ENCODE measurements at places on chromosomes 4 and X.

DNA sequence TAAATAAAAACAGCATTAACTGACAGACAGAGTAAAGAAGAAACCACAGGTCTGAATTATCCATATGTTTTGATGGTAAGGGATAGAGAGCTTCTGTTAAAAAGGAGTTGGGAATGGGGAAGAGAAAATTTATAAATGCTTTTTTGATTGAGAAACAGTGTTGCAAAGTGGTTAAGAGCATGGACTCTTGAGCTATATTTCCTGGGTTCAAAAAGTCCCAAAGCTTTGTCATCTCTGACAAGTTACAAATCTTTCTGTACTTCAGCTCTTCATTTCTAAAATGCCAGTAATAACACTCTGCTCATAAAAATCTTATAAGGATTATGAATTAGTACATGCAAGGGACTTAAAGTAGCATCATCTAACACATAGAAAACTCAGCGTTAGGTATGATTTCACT is 62.2 kb downstream of the N4BP2 start:
- DNase-seq, result no peak

DNA sequence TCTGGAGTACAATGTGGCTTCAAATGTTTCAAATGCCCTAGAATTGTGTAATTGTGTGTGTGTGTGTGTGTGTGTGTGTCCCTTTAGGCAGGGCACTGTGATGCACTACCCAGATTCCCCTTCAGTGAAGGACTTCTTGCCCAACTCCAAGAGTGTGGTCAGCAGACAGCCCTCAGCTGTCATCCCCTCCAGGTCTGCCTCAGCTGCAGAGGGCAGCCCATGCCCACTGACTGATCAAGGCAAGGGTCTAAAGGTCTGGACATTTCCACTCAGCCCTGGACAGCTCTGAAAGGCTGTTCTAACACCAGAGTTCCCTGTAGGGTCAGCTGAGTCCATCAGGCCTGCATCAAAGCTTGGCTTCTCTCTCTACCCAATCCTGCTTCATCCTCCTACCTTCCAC is 83.9 kb upstream of the USP9X start:
- DNase-seq, result no peak

DNA sequence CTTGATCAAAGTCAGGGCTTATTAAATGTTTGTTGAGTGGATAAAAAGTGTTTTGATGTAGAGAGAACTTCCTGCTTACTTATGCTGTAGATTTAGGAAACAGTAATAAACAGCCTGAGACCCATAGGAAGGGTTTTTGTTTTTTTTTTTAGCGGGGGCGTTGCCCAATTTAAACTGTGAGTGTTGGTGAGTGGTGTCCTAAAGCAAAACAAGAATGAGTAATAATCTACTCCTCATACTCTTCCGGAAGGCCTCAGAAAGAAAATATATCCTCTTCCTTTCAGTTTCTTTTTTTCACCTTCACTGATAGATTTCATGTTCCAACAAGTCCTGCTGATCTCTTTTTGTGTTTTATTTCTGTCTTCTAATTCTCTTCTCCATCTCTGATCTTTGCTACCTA is 104.4 kb upstream of the SCML1 start:
- no peak for DNase-seq

DNA sequence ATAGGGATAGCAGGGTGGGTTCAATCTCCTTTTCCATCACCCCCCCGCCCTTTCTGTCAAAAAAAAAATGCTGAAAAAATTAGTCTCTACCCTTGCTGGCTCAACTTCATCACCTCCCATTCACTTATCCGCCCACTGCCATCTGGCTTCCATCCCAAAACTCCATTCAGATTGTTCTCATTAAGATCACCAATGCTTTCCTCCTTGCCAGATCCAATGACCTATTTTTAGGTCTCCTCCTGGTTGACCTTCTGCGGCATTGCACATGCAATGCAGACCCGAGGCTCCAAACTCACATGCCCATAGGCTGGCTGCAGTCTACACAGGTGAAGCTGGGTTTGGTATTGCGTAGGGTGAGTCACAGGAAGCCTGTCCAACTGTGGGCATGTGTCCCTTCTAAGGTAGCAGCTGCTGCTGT is 21.1 kb upstream of the STIM2 start:
- no peak for DNase-seq

GRCh38 chr4:164288578-164288977 is 465.4 kb upstream of the SMIM31 start:
- DNase-seq, result no peak

DNA sequence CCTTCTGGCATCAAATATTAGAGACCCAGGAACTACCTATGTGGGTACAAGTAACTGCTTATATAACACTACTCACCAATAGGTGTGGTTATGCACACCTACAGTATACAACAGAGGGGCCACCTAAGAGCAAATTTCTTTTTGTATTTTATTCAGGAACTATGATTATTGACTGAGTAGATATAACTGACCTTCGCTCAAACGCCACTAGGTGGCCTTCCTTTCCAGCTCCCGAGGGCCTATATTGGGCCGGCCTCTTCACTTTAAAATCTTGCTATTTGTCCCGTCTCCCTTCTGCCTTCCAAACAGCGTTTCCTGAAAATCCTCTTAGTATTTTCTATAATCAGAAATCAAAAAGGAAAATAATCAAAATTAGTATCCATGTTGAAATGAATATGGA is 19.9 kb upstream of the PABPC5 start:
- DNase-seq, result no peak

DNA sequence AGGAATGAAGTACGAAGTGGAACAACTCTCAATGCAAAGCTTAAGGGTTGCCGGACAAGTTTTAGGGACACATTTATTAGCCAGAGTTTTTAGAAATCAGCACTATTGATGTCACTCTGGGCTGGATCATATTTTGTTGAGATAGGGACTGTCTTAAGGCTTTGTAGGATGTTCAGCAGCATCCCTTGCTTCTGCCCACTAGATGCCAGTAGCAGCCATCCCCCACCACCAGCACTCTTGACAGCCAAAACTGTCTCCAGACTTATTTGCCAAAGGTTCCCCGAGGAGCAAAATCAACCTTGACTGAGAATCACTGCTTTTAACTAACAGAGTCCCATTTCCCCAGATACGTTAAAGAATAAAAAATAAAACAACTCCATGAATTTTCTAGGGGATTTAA is 1497.3 kb downstream of the STIM2 start:
- no peak for DNase-seq

DNA sequence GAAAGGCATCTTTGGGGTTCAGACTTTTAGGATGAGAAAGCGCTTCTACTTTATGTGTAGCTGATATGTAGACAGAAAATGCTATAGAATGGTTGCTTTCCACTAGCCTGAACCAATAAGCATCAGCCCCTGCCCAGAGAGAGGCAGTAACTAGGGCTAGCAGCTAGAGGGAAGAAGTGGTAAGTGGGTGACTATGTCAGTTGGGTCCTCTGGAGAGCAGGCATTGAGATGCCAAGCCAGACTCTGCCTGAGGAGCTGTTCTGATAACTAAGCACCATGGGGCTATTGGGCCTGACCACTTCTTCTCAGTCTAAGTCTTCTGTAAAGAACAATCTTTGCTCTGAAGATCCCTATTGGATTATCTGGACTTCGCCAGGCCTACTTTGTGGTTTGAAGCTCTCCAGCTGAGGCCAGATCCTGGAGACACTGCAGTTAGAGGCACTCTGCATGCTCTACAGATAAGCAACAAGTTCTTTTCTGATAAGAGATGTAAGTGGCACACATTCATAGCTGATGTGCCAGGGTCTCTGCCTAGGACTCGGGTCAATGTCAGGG is 146.1 kb downstream of the RBM46 start:
- DNase-seq, result no peak

- DNase-seq, result no peak
Observed at GRCh38 chr4:46817806-46818205, 91.2 kb downstream of the COX7B2 start.

DNA sequence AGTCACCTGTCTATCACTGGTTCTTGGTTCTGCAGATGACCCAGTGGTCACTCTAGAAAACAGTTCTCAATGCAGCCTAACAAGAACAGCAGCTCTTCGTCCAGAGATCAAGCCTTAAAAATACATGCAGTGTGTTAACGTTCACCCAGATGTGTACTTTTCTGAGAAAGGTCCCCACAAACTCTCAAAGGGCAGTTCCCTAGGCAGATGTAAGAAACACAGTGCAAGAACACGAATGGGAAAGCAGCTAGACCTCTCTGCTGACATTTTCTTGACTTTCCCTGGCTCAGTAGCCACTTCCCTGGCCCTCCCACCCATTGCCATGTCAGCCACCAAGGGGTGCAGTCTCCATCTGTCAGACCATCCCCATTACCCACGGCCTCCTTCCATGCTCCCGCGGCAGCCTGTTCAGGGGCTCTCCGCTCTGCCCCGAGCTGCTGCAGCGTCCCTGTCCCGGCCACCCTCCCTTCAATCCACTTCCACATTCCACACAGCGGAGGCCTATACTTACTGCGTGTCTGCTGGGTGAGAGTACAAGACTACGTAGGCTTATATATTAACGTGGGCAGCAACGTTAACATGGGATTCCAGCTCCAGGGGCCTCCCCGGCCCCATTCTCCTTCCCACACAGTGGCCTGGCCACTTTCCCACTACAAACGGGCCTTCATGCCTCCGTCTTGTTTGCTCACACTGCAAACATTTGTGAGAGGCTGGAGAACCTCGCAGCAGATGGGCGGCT is 34.3 kb downstream of the IRF2 start:
- no peak for DNase-seq

DNA sequence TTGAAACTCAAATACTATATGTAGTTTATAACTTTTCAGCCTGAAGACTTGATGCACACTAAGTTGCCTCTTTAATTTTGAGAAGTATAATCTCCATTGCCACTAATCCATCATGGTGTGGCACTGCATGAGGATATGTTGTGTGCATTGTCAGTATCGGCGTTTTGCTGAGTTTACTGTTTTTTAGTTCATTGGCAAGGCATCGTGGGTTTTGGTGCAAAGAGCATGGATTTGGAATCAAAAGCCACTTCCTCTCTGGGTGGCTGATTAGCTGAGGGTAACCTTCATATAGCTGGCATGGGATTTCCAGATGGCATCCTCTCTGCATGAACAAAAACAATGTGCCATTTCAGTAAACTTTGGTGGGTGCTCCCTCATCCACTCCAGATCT is 38.7 kb downstream of the FHL1 start:
- no peak for DNase-seq

GRCh38 chr4:73433140-73433539 is 2.9 kb upstream of the AFP start:
- DNase-seq, result no peak

DNA sequence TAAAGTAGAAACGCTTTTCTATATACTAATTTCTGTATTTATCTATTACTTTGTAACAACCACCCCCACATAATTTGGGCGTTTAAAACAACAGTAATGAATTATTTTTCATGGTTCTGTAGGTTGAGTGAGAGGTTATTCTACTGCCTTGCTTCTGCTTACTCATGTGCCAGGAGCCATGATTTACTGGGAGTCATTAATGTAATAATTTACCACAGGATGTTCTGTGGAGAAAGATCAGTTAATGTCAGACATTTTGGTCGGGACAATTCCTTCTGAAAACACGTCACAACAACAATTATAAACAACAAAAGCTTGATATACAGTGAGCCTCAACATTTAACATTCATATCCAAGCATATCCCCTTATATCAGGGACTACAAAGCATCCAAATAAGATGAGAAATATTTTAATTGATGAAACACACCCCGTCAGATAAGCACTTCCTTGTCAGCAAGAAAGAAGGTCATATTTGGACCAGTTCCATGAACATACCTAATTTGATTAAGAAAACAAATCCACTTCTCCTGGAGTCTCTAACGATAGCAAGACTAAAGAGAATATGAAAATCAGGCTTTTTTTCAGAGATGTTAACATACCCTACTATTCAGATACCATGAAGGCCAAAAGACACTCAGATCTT is 238.5 kb downstream of the PRDM5 start:
- no peak for DNase-seq

DNA sequence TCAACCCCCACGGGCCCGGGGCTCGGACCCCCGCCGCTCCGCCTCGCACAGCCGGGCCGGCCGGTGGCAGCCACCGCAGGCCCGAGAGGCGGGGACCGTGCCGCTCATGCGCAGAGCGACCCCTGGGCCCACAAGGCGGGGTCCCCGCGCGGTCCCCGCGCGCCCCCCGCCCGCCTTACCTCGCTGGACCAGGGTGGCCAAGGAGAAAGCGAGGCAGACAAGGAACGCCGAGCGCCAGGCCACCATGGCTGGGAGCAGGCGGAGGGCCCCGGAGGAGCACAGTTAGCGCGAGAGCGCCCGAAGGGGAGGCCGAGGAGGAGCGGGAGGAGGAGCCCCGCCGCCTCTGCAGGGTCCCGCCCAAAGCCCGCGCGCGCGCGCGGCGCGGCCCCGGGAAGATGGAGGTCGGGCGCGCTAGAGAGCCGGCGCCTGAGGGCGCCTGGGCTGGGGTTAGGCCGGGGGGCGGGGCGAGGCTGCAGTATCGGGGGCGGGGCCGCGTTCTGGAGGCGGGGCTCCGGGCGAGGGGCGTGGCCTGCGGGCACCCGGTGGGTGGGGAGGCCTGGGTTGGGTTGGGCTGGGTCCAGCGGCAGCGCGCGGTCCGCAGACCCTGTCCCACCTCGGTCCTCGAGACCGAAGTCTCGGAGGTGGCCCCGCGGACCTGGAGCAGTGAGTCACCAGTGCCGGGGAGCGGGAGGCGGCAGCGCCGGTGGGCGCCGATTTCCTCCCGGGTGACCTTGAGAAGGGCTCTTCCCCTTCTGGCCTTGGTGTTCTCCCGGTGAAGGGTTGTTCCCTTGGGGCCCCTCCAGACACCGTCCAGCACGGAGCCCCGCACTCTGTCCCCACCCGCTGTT is at the start of gene CD99L2:
CD99L2 (minus strand) TSS at position 326 of the 848 bp plus-strand sequence; CDS start at position 246, 80 bp downstream.
- DNase-seq, result peak; percentile 89

All from stimulated activated CD4-positive, alpha-beta T cell treated with anti-CD3 and anti-CD28 coated beads, TNF-alpha, amount 100 ng/mL, for 1 hour (primary cell).